A549 treated with Mapracorat at 1 μM for 4 hours (cell line): ENCODE measurements at places on chromosomes 13 and 19. TPM values are rescaled to one million over a fixed set of nuclear protein-coding genes. Genes with fewer than 3 reads are reported as not detected.

The CATSPERD gene
- total RNA-seq, result not detected in 5 replicates

The PRR22 gene
- total RNA-seq, result 1.7 to 3.3 TPM (median 2.6 TPM) in 5 replicates

The PSG1 gene
- total RNA-seq, result 0.13 to 0.33 TPM (median 0.17 TPM) in 5 replicates

The CD33 gene
- total RNA-seq, result 0.15 TPM in 2 of 5 replicates, not detected in the others
